ENCODE measurements at places on chromosomes 7 and 10. TPM values are rescaled to one million over a fixed set of nuclear protein-coding genes. Genes with fewer than 3 reads are reported as not detected.

- no peak for DNase-seq
These were observed 33.4 kb upstream of the COBL start for GRCh38 chr7:51349820-51350545.

GRCh38 chr7:75596727-75597614, 104.9 kb downstream of the SPDYE5 start:
- DNase-seq, result peak; percentile 46

DNA sequence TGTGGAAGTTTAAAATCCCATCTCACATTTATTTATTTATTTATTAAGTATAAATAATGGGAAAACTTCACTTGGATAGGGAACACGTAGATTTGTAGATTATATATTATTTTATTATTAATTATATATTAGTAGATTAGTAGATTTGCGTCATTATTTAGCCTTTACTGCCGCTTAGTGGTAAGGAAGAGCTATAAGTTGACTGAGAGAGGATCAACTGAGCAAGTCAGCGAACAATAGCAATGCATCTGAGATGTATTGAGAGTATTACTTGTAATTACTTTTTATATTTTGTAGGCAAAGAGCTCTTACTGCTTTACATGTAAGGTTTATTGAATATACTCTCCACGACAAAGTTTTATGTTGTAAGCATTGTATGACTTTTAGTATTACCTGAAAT, 244.5 kb upstream of the ANKRD30A start:
- peak; percentile 12 for DNase-seq

PRTFDC1 gene
- 9.1 TPM for polyA plus RNA-seq

PRXL2A gene
- polyA plus RNA-seq, result 0.78 TPM

Data from K562 (cell line).